AG04450 (cell line): ENCODE measurements at places on chromosomes 2 and 18.

- DNase-seq, result peak; percentile 93
These were observed 284.5 kb downstream of the PRKCE start for GRCh38 chr2:45935791-45936622.

DNA sequence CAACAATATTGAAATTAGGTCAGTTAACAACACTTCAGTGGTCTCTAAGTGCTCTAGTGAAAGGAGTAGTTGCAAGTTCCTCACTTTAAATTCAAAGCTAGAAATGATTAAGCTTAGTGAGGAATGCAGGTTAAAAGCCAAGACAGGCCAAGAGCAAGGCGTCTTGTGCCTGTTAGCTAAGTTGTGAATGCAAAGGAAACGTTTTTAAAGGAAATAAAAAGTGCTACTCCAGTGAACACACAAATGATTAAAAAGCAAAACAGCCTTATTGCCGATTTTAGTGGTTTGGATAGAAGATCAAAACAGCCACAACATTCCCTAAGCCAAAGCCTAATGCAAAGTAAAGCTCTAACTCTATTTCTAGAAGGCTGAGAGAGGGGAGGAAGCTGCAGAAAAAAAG, 44.7 kb downstream of the ANTXR1 start:
- DNase-seq, result no peak

- no peak for DNase-seq
These were observed 89.2 kb downstream of the FAM124B start for GRCh38 chr2:224312741-224313140.

DNA sequence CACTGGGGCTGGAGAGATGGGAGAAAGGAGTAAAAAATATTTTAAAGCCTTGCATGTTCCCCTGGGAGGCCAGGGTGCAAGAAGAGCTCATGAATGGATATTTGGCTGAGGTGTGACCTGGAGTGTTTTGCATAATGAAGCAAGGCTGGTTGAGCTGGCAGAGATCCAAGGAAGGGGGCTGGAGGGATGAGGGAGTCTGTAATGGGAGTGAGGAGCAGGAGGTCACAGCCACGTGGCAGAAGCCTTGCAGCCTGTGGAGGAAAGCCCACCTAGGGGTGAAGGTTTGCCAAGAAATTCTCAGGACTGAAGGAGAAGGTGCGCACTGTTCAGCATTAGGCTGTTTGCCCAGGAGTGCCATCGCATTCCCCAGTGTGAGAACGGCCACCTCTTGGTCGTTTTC, 40.3 kb upstream of the ATP8B1 start:
- DNase-seq, result no peak

DNA sequence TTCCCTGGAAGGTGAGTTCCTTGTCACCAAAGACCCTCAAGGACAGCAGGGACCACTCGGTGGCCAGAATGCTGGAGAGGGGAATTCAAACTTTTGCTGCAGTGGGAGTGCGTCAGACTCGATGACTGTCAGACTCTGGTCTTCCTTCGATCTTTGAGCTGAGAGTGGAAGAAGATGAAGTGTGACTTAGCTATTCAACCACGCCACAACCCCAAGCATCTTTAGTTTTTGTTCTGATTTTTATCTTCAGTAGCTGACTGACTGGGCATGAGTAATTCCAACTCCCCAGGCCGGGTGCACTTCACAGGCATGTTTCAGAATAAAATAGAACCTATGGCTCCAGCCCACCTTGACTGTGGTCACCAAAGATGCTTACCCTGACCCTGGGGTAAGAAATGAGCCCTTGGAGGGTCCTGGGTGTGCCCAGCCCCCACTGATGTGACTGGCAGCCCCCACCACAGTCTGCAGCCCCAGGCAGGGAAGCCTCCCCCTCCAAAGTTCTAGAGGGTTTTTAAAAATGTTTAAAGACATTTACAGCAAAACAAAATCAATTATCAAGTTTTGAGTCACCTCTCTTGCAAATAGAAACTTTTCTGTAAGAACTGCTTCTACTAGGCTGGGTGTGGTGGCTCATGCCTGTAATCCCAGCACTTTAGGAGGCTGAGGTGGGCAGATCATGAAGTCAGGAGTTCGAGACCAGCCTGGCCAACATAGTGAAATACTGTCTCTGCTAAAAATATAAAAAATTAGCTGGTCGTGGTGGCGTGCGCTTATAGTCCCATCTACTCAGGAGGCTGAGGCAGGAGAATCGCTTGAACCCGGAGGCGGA, 24.9 kb upstream of the YWHAQ start:
- peak; percentile 75 for DNase-seq

DNA sequence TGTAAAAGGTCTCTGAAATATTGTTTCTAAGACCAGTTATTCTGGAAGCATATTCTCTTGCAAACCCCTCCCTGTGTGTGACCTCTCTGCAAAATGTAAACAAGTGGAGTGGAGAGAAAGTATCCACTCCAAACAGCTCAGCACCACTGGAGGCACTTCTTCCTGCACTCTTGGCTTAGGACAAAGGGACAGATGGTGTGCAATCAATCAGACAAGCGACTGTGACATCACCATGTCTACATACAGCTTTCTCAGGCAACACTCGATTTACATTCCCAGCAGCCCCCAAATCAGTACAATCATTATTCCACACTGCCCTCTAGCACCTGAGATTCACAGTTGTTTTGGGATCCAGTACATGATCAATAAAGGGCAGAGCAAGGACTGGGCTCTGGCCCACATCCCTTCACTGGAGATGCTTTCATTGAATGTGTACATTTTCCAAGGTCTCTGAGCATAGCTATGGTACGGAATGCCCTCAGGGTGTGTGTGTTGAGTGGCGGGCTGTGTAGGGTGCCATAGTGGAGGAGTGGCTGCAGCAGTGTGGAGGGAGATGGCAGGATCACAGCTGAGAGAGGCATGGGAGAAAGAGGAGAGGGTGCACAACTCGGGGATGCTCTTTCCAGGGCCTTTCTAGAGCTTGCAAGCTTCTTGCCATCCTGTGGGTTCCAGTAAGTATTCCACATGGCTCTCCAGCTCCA, 311.8 kb upstream of the ST6GAL2 start:
- DNase-seq, result no peak

- no peak for DNase-seq
These were observed 182.0 kb upstream of the LINC00305 start for GRCh38 chr18:64330931-64331330.

DNA sequence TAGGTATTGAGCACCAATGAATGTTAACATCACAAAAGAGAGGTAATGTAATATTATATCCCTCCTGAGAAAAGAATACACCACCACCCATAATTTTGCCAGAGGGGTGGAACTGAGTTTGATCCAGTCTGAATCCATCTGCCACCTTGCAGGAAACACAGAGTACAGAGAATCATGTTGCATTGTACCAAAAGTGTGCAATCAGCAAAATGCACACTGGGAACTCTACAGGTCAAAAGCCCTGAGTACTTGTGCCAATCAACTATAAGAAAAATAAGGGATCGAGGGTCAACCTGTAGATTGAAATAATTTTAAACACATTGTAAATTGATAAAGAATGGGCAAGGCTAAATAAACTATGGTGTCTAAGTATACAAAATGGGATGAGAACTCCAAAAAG, 141.5 kb downstream of the KCNH7 start:
- DNase-seq, result no peak

DNA sequence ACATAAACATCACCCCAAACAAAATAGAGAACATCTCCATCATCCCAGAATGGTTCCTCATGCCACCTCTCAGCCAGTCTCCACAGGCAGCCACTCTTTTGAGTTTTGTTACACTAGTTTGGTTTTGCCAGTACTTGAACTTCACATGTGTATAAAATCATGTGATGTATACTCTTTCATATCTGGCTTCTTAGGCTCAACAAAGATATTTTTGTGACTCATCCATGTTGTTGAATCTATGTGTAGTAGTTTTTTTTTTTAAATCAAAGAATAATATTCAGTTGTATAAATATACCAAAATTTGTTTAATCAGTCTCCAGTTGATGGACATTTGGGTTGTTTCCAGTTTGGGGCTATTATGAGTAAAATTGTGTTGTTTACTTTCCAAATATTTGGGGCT, 75.9 kb downstream of the PMS1 start:
- no peak for DNase-seq

DNA sequence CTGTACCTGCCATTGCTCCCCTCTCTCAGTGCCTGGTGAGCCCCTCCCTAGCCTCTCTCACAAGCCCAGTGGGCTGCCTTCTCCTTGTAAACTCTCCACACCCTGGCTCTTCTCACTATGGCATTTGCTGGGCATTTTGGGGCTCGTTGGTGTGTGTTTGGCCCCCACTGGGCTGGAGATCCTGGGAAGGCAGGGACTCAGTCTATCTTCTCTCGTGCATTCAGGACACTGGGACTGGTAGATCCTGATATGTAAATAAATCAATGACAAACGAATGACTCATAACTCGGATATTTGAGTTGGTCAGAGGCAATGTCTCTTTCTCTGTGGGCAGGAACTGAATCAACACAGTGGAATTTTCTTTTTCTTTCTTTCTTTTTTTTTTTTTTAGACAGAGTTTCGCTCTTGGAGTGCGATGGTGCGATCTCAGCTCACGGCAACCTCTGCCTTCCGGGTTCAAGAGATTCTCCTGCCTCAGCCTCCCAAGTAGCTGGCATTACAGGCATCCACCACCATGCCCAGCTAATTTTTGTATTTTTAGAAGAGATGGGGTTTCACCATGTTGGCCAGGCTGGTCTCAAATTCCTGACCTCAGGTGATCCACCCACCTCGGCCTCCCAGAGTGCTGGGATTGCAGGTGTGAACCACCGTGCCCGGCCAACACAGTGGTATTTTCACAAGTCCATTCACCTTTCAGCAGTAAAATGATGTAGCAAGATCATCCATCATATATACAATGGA, 144.6 kb upstream of the SPRED2 start:
- DNase-seq, result peak; percentile 83

DNA sequence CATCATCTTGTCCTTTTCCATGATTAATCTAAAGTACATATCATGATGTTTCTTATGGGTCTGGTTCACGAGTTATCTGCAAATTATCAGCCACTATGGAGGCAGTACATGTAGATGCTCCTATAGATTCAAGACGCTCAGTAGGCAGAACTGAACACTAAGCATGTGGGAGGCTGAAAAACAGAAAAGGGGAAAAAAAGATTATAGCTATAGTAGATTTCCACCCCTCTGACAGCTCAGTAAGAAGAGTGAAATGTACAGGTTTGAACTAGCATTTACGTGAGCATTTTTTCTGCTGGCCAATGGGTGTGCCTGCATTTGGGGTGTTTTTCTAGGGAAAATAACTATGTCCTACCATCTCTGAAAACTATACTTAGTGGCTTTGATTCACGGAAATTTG, 308.9 kb downstream of the ZEB2 start:
- no peak for DNase-seq

- DNase-seq, result no peak
These were observed 61.5 kb downstream of the MBP start for GRCh38 chr18:77071061-77071460.

DNA sequence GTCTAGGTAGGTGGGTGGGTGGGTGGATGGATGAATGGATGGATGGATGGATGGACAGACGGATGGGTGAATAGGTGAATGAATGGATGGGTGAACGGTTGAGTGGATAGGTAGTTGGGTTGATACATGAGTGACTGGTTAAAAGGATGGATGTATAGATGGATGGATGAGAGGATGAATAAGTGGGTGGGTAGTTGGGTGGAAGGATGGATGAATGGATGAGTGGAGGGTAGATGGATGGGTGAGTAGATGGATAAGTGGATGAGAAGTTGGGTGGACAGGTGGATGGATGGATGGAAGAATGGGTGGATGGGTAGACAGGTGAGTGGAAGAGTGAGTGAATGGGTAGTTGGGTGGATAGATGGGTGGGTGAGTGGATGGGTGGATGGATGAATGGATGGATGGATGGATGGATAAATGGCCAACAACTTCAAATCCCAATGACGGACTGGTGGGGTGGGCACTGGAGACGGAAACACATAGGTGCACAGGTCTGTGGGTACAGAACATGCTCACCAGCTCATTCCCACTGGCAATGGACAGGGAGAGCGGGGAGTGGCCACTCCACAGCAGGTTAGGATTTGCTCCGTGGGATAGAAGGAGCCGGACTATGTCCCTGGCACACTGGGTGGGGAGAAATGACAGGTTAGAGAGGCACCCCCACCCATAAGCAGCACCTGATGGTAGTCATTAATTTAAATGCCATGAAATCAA, 48.8 kb downstream of the ANKMY1 start:
- DNase-seq, result no peak
